Activated effector memory CD4-positive, alpha-beta T cell treated with Interleukin-2 at 50 U/mL for 16 hours (primary cell): ENCODE measurements at places on chromosomes 1 and 21.
A peak's percentile ranks its signal among the peaks of the same experiment; 100 is the strongest.

GRCh38 chr1:236395230-236395946 lies 1.3 kb downstream of the EDARADD start:
- peak; percentile 51 for DNase-seq

GRCh38 chr1:43664369-43664768 lies 14.4 kb downstream of the KDM4A start:
- DNase-seq = no peak

DNA sequence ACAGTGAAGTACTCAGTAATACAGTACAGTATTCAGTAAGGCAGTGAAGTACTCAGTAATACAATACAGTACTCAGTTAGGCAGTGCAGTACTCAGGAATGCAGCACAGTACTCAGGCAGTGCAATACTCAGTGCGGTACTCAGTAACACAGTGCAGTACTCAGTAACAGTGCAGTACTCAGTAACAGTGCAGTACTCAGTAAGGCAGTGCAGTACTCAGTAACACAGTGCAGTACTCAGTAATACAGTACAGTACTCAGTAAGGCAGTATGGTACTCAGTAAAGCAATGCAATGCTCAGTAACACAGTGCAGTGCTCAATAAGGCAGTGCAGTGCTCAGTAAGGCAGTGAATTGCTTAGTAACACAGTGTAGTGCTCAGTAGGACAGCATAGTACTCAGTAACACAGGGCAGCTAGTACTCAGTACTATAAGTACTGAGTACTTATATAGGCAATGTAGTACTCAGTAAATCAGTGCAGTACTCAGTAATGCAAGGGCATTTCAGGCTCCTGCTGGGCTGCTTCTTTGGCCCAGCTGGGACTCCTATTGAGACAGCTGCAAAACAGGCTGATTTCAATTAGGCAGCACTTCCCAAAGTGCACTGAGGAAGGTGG lies 411.3 kb downstream of the DISC1 start:
- DNase-seq = no peak

- DNase-seq = no peak
Measured at GRCh38 chr1:101307985-101308689, 71.3 kb downstream of the S1PR1 start.

GRCh38 chr1:203439131-203439730 lies 36.4 kb upstream of the PRELP start:
- no peak for DNase-seq

- no peak for DNase-seq
Measured at GRCh38 chr1:168155910-168156309, 19.2 kb upstream of the GPR161 start.

- DNase-seq = no peak
Measured at GRCh38 chr1:20896826-20897225, 109.7 kb upstream of the HP1BP3 start.

- no peak for DNase-seq
Measured at GRCh38 chr21:15749861-15750159, 20.0 kb downstream of the USP25 start.

DNA sequence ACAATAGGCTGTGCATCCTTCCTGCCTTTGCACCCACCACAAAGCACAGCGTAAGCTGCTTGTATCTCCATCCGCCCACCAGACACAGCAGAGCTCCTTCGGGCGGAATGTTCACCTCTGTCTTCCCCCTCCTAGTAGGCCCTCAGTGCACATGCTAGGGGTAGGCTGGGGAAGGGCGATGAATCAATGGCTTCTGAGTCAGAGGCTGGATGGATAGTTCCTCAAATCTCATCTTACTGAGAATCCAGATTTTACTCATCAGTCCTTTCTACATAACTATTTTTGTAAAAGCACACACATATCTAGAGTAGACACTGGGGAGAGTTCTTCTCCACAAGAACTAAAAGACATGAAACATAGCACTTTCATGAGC lies 73.8 kb downstream of the BCAR3 start:
- DNase-seq = no peak
